T-helper 1 cell treated with Interleukin-12 subunit alpha and Interleukin-12 subunit beta and Interleukin-4 antibody, amounts not matched to agents 30 ng/mL and 1 ng/mL, for 36 hours (primary cell): ENCODE measurements at places on chromosomes 5 and 9. TPM values are rescaled to one million over a fixed set of nuclear protein-coding genes. Genes with fewer than 3 reads are reported as not detected.

ADCY2 gene
- not detected in 2 replicates for total RNA-seq

CCDC192 gene
- total RNA-seq, result not detected in 2 replicates

ROPN1L gene
- 2.5 and 3.0 TPM in 2 replicates for total RNA-seq

PCDHGB5 gene
- 0.46 and 0.66 TPM in 2 replicates for total RNA-seq

FOXI1 gene
- 0.10 TPM in 1 of 2 replicates, not detected in the other for total RNA-seq

FST gene
- not detected in 2 replicates for total RNA-seq

AQP3 gene
- 163 and 165 TPM in 2 replicates for total RNA-seq

SPATA31D4 gene
- total RNA-seq, result not detected in 2 replicates

WNT8A gene
- not detected in 2 replicates for total RNA-seq

MEIKIN gene
- total RNA-seq, result not detected in 2 replicates
